D341Med (cell line): ENCODE measurements at places on chromosomes 2 and 18.

- DNase-seq = no peak
Measured at GRCh38 chr2:57343391-57344006, 703.1 kb upstream of the VRK2 start.

DNA sequence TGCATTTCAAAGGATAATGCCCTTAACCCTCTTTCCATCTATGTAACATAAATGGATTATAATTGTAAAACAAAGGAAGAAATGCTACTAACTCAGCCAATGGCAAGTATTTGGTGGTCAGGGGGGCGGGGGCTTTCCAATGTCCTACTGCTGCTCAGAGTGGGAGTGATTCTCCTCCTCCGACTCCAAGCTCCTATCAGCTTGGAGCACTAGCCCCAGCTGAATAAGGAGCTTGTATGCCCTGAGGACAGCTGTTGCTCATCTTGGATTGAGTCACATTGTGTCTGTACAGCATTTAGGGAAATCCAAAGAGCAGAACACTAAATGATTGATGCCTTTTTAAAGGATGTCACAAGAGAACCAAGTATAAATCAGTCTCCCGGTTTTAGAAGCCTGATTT, 105.6 kb upstream of the ZNF521 start:
- no peak for DNase-seq

GRCh38 chr2:202109737-202110184, 36.7 kb downstream of the KIAA2012 start:
- no peak for DNase-seq

- DNase-seq = no peak
Measured at GRCh38 chr2:137845422-137845821, 118.9 kb upstream of the HNMT start.

- no peak for DNase-seq
Measured at GRCh38 chr18:77061281-77061945, 71.2 kb downstream of the MBP start.

DNA sequence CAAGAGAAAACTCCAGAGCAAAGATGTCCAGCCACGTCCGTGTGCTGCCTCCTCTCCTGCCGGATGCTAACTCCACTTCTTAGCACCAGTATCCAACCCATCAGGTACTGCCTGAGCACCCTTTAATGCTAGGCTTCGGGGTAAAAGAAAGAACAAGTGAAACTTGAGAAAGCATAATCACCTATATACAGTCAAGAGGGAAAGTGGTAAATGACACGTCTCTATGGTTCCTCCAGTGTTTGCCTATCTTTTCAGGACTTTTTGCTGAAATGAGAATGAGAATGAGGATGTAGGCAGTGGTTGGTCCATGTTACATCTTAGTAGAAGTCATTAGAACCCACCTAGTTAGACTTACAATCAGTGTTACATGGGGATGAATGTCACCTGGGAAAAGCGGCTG, 47.9 kb downstream of the EPHA4 start:
- DNase-seq = no peak

DNA sequence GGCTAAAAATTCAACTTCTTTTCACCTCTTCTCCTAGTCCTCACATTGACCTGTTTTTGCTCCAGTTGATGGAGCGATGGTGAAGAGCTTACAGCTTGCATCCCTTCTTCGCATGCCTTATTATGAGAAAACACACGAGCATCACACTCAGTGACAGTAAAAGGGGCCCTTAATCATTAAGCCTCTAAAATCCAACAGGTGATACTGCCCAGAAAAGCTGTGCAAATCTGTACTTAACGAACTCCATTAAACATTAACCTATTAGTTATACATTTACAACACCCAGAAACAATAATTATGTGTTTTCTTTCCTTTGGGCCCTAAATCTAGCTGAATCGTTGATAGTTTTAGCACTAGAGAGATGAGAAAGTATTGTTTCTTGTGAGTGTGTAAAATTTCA, 54.8 kb downstream of the LAMA1 start:
- no peak for DNase-seq

DNA sequence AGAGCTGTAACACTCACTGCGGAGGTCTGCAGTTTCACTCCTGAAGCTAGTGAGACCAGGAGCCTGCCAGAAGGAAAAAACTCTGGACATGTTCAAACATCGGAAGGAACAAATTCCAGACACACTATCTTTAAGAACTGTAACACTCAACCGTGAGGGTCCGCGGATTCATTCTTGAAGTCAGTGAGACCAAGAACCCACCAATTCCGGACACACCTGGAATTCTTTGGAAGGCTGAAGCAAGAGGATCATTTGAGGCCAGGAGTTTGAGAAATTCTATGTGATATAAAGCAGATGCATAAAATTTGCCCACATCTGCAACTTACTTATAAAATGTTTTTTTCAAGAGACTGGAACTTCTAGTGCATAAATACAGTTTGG, 43.5 kb upstream of the ITSN2 start:
- DNase-seq = no peak

- no peak for DNase-seq
Measured at GRCh38 chr18:36931106-36931505, 102.2 kb downstream of the KIAA1328 start.

DNA sequence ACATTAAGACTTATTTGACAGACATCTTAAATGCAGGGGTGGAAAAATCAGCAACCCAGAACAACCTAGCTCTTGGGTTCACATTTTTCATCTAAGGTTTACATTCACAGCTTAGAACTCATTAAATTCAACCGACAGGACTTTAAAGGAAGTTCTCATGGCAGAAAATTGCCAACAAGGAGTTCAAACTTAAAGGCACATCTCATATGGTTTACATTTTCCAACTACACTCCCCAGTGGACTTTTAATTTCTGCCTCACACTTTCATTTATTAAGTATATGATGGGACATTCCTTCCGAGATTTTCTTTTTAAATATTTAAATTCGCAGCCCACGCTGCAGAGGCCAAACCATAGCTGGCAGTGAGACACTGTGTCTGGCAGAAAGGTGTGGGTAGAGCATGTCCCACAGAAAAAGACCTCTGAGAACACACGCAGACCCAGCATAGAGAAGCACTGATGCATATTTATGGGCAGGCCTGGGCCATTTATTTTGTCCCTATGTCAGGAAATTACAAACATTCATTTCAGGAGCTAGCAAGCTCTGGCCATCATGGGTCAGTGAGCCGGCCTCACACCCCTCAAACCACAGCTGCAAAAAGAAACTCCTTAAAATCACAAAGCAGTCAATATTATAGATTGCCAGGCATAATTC, 46.3 kb downstream of the STK39 start:
- no peak for DNase-seq

GRCh38 chr18:4450065-4450658, 4.9 kb downstream of the DLGAP1 start:
- peak; percentile 58 for DNase-seq

DNA sequence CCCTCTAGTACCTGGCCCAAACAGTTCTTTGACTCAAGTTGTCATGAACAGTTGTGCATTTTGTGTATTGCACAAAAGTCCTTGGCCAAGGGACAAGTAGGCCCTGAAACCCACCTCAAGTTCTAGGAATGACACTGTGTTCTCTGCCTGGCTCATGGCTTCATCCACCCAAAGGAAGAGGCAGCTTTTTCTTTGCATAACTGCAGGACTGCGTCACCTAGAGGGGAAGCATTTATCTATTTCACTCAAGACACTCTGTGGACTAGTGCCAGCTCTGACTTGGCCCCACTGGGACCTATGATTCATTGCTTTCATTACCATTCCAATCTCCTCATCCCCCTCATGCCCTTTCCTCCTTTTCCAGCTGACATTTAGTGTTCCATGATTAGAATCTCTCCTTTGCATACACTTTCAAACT, 119.3 kb upstream of the SIX2 start:
- no peak for DNase-seq

DNA sequence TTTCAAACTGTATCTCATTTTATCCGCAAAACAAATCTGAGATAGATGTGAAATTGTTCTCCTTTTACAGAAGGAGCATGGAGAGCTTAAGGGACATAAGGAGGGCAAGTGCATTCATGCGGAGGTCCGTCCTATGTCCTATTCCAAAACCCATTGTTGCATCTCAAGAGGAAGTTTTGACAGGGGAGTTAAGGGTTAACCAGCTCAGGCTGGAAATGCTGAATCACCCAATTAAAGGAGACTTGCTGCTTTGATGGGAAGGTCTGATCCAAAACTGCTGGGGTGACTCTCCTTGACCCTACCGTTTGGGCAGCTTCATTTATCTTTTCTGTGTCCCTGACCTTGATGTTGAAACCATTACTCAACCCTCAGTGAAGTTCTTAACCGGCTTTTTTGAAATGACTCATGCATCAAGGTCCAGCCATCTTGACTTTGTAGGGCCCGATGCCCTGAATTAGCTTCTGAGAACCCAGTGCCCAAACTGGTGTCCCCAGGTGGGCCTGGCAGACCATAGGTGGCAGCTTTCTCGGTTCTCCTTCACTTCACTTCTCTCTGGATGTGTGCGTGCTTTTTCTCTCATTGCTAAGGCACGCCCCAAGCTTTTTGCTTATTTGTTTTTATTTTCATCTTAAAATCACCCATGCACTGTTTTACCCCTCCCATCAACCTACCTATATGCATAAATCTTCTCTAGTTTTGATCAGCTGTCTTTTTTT, 15.9 kb upstream of the TXNDC2 start:
- no peak for DNase-seq

DNA sequence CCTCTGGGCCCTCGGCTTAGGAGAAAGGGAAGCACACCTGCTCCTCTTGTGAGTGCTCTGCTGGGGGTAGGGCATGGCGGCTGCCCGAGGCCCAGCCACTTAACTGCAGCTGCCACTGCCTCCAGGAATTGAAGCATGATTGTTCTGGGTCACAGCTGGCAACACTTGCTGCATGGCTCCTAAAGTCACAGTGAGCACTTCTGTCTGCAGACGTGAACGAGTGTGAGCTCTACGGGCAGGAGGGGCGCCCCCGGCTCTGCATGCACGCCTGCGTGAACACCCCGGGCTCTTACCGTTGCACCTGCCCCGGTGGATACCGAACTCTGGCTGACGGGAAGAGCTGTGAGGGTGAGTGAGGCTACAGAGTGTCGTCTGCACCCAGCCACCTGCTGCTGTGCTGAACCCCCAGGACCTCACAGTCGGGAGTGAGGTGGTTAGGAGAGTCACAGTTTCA, 44.4 kb downstream of the FBLN7 start:
- DNase-seq = no peak

DNA sequence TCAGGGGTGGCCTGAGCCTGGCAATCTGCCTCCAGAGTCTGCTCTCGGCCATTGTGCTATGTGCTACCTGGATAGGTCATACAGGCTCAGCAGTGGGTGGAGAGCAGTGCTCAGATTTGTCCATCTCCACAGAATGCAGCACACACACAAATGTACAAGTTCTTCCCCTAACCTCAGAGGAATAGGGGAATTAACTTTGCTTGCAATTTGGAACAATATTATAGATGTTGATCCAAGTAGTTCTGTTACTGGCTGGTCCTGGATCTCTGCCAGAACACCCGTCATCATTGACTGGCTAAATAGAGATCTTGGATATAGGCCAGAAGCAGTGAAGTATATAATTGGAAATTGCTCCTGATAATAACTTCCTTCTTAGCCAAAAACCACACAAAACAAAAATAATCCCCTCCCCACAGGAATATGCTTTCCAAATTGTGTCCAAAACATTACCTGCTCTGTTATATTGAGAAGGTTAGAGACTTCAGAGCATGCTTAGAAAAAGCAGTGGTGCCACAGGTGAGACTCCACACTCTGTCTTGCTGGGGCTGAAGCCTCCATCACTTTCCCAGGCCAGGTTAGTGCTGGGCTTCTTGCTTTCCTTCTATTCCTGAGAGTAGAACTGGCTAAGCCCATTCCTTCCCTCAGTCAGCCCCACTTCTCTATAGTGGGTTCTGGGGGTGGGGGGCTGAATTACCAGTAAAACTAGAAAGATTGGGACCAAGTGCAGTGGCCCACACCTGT, 38.8 kb downstream of the NCAPH start:
- DNase-seq = no peak

GRCh38 chr2:71554706-71555056, 101.3 kb downstream of the DYSF start:
- DNase-seq = no peak

DNA sequence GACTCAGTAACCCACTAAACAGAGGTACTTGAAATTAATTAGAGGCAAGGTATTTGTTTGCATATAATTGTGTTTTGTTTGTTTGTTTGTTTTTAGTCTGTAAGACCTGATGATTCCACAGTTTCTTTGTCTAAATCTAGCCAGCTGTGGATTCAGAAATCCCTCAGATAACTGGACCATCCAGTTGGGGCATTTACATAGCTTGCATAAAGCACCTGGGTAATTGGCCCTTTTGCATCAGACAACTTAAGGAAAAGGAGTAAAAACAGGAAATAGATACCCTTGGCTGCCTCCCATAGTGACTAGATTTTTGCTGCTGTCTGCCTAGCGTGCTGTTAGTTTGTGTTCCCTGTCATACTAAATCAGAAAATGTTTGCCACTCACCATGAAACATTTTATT, 46.6 kb upstream of the XIRP2 start:
- DNase-seq = no peak

DNA sequence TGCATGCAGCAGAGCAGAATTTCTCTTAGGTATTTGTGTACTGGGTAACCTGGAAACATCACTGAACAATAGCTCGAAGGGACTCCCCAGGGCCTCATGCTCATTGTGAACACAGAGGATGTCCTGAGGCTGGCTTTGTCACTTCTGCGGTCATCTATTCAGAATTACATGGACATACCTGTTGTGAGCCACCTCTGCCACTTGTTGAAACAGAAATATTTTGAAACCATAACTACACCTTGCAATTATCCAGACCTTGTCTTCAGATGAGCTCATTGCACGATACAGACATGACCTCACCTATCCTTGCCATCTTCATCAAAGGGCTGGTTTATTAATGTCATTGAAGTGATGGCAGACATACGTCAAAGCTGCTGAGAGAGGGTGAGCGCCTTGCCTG, 23.4 kb upstream of the CREG2 start:
- DNase-seq = no peak

- DNase-seq = no peak
Measured at GRCh38 chr2:224405412-224405811, 3.5 kb upstream of the FAM124B start.

GRCh38 chr18:48994044-48994651, 43.4 kb upstream of the SMAD7 start:
- no peak for DNase-seq
